ENCODE measurements at places on chromosomes 1 and 21.

- peak; percentile 7 for DNase-seq
These were observed 10.7 kb downstream of the WNT3A start for GRCh38 chr1:228017356-228018124.

GRCh38 chr1:77881061-77881460 lies 7.4 kb upstream of the NEXN start:
- DNase-seq = no peak

GRCh38 chr1:180272395-180272794 lies 42.3 kb downstream of the LHX4 start:
- DNase-seq = no peak

DNA sequence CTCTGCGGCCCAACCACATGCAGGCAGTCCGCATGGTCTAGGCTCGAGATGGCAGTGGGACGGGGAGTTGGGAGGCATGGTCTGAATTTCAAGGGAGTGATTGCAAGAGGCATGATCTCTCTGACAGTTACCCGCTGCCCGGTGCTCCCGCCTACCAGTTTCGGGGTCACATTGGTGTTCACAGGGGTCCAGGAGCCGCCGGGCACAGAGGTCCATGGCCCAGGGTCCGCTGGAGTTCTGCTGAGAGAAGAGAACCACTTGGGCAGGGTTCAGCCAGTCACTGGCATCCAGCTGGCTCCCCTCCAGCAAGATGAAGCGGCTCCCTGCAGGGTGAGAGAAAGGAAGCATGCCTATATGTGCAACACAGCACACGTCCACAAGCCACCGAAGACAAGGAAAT lies 141.3 kb downstream of the ASTN1 start:
- DNase-seq = peak; percentile 75

DNA sequence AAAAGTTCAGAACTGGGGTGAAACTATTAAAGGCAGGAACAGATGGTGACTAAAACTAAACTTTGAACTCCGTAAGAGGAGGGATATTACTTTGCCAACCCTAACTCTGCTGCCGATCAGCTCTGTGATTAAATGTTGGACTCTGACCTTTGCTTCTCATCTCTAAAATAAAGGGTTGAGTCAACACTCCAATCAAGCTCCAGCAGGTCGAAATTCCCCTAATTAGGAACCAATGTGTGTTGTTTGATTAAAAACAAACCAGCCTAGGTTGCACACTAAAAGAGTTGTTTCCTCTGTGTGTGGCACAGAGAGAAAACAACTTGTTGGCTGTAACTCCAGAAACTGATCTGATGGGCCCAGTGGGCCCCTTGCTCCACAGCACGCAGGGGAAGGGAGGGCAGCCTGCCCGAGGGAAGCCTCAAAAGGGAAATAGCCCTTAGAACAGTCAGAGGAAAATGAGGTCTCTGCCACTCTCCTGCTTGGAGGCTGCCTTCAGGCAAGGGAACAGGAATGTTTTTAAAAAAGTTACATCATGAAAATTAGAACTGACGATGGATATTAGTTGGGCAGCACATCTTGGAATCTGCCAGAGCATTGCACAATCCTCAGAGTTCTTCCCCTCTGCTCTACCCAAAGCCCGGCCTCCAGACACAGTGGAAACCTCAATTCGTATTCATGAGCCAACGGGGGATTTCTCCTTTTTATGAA lies 69.3 kb downstream of the KCTD3 start:
- DNase-seq = no peak

GRCh38 chr1:162197615-162198421 lies 128.3 kb downstream of the NOS1AP start:
- DNase-seq = no peak

DNA sequence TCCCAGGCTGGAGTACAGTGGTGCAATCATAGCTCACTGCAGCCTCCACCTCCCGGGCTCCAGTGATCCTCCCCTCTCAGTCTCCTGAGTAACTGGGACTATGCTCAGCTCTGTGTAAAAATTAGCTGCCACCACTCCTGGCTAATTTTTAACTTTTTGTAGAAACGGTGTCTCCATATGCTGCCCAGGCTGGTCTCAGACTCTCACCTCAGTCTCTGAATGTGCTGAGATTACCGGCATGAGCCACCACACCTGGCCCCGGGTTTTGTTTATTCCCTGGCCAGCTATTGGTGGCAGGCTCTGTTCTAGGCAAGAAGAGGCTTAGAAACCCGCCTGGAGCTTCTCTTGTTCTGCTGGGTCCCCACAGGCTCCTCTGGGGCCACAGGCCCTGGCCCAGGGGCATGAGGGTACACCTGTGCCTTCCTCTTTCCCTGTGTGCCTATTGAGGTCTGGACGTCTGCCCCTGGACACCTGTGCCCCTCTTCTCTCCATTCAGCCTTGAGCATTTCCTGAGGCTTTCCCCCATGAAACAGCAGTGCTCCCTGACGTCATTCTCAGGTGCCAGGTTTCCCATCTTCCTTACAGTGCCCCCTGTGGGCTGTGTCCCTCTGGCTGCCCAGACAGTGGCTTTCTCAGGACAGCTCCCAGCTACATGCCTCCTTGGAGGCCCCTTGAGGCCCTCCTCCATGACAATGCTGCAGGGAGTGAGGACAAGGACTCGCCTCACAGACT lies 57.5 kb downstream of the PCP4 start:
- no peak for DNase-seq

DNA sequence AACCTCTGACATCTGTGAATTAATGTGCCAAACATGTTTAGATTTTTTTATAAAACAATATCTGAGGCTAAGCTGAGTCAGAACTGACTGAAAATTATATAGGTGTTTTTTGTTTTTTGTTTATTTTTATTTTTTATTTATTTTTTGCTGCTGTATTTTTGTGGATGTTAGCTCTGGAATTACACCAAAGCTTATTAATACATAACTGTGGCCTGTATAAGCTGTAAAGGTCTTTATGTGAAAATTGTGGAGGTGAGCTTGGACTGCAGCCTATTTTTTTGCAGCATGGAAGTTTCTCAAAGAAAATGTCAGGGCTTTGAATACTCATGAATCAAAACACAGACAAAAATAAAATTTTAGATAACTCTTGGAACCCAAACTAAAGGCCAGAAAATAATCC lies 199.8 kb downstream of the CHRM3 start:
- DNase-seq = no peak
